ENCODE measurements at places on chromosomes 7 and 10.

DNA sequence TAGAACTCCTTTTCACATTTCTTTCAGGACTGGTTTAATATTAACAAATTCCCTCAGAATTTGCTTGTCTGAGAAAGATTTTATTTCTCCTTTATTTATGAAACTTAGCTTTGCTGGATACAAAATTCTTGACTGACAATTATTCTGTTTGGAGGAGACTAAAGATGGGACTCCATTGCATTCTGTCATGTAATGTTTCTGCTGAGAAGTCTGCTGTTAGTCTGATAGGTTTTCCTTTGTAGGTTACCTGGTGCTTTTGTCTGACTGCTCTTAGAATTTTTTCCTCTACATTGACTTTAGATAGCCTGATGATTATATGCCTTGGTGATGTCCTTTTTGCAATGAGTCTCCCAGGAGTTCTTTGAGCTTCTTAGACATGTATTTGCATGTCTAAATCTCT, 23.4 kb downstream of the CLRN3 start:
- no peak for DNase-seq

DNA sequence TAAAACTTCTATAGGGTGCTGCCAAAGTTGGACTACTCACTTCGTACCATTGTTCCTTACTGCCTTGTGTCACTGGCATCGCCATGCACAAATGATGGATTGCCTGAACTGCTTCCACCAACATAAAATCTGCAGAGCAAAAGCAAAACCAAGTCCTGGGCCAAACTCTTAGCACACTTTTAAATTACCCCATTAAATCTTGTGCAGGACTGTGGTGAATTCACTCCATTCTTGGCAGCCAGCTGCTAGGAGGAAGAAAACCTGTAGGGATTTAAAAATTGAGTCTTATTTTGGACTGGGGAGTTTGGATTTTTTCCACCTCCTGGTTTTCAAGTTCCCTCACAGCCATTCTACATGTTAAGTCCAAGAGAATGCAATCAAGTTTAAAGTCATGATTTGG, 646.9 kb downstream of the SORCS3 start:
- DNase-seq: peak; percentile 76

- peak; percentile 27 for DNase-seq
Measured at GRCh38 chr10:72086466-72087391, 1.6 kb downstream of the SPOCK2 start.

- no peak for DNase-seq
Measured at GRCh38 chr7:105803429-105803736, 73.0 kb downstream of the ATXN7L1 start.

GRCh38 chr10:16779384-16779915, 37.8 kb downstream of the RSU1 start:
- DNase-seq: no peak

GRCh38 chr7:78510580-78511188, 712.1 kb downstream of the PHTF2 start:
- DNase-seq: peak; percentile 54

DNA sequence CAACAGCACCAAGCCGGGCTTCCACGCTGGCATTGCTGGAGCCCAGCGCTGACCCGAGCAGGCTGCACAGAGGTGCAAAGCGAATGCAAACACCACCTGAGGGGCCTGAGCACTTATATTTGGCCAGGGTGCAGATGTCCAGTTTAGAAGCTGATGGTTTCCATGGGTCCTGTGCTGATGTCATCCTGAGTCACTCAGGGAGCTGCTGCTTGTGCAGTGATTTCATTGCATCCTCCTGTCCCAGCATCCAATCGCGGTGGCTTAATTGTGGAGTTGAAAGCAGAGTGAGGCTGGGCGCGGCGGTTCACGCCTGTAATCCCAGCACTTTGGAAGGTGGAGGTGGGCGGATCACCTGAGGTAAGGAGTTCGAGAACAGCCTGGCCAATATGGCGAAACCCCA, 410.2 kb upstream of the KLF6 start:
- DNase-seq: no peak
